ENCODE measurements at places on chromosomes 2 and 18. TPM values are rescaled to one million over a fixed set of nuclear protein-coding genes. Genes with fewer than 3 reads are reported as not detected.

The TTC32 gene
- 12.4 TPM for total RNA-seq

The RNPEPL1 gene
- total RNA-seq, result 16.2 TPM

The UGT1A9 gene
- not detected for total RNA-seq

The RGPD4 gene
- total RNA-seq, result not detected

The GREB1L gene
- total RNA-seq, result 5.0 TPM

All from uterine smooth muscle cell (primary cell).